ENCODE measurements at places on chromosomes 1 and 21.

GRCh38 chr1:225597926-225598575 lies 54.9 kb downstream of the ENAH start:
- no peak for DNase-seq

- DNase-seq: no peak
These were observed 49.6 kb downstream of the KRTAP19-8 start for GRCh38 chr21:30988706-30989105.

GRCh38 chr1:214426426-214426812 lies 125.0 kb downstream of the PTPN14 start:
- no peak for DNase-seq

DNA sequence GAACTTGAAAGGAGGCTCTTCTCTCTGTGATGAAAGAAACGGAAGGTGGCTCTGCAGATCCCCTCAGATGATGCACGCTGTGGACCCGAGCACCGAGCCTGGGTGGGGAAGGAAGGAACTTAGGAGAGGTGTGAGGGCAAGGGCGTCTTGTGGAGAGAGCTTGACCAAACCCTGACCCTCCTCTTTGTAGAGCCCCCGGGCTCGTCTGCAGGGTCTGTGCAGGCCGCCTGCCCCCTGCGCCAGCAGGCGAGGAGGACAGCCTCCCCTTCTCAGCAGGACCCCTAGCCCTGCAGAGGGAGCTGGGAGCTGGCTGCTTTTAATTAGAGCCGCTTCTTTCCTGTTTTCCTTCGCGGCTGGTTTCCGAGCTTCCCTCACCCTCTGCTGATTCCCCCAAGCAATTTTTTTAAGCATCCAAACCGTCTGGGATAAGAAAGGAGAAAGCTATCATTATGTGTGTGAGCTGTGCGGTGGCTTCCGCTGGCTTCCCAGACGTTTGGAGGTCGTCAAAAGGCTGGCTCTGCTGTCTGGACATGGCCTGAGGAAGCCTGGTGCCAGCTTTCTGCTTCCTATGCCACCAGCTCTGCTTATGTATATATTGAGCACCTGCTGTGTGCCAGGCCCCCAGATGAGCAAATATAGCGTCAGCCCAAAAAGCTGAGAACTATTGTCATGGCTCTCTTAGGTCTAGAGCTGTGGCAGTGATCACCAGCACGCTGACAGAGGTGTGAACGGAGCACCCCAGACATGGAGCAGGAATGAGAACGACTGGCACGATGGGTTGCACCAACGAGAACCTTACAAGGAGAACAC lies 160.2 kb upstream of the IRF2BP2 start:
- DNase-seq: no peak

DNA sequence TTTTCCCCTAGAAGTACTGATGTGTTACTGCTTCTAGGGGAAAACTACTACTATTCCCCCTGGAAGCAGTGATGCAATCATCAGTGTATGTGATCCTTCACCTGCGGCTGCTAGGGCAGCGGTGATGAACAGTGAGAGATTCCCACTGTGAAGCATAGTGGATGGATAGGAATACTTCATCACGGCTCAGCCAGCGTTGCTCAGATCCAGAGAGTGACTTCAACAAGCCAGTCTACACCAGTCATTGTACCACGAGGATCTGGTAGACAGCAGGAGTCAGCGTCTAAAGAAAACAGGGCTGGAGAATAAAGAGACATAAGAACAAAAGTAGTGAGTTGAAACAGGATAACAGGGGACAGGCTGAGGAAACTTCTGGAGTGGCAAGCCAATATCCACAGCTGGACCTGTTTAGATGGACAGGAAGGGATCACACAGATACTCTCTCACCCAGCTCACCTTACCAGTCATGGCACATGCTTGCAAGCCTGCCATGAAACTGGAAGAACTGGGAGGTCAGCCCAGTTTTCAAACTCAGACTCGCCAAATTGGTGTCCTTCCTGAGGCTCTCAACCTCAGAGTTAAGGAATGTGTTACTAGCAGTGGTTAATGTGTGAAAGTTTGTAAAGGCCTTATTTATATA lies 42.4 kb upstream of the LRRC52 start:
- no peak for DNase-seq

- DNase-seq: no peak
These were observed 38.7 kb downstream of the GPR137B start for GRCh38 chr1:236181059-236181458.

DNA sequence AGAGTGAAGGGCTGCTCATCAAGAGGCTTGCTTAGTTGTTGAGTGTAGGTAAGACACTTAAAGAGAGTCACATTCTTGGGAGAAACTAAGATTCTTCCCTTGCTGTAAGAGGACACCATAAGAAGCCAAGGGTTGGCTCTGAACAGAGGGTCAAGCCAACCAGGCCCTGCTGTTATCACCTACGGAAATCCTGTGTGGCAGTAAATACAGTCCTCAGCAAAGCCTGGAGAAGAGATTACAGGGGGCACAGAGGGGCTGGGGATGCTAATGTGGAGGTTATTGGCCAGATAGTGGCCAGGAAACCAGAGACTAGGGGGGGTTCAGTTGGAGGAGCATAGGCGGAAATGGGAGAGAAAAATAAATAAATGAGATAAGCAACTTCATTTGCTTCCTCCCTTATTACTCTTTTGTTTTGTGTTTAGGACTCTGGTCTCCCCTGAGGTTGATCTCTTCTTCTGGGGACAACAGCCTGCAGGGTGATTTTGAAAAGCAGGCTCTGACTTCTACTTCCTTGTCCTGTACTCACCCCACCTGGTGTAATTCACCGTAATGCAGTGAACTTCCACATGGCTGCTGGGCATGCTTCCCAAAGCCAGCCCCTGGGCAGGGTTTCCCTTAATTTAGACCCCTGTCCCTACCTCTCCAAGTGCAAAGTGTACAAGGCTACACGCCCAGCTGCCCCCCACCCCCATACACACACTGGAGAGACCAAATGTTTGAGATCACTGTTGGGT lies 40.9 kb downstream of the MTARC1 start:
- no peak for DNase-seq

DNA sequence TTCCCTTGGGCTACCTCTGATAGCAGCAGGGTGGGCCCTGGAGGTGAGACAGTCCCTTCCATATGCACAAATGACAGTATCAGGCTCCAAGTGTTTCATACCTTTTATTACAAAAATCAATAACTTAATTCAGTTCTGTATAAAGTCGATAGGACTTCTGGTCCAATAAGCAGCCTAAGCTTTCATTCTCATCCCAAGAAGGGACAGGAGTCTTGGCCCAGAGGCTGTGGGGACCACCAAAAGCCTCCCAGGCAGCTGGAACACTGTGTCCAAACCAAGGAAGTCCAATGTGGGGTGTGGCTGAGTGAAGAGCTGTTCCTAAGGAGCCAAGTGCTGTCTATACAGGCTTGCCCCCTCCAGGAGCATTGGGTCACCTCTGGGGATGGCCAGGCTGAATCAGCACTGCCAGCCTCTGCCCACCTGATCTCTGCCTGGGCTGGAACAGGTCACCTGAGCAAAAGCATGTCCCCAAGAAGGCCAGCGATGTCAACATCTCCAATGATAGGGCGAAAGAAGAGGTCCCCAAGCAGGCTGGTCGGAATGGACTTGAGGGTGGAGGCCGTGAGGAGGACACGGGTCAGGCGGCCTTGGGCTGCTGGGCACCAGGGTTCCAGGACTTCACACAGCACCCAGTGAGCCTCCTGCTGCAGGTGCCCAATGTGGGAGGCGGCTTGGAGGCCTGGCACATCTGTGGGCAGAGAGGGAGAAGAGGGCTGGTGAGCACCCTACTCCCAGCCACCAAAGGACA lies 2.2 kb downstream of the NR0B2 start:
- DNase-seq: no peak

GRCh38 chr1:2935184-2935583 lies 86.1 kb upstream of the ACTRT2 start:
- DNase-seq: no peak

- DNase-seq: no peak
These were observed 11.7 kb downstream of the EIF2D start for GRCh38 chr1:206600527-206600926.

DNA sequence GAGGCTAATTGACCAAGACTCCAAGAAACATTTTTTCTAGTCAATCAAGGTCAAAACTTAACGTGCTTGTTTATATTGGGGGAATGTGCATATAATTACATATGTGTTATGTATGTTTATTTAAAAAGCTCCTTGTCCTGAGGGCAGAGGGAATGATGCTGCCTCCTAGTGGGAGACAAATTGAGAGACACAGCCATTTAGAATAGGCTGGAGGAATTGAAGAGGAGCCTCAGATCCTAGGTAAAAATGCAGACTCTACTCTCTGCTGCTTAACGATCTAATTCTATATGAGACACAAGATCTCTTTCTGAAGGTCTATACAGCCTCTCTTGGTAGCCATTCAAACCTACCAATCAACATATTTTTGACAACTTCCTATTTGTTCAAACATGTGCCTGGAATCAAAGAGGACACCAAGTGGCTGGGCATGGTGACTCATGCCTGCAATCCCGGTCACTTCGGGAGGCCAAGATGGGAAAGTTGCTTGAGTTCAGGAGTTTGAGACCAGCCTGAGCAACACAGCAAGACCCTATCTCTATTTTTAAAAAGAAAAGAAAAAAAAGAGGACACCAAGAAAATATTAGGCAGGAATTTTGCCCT lies 136.6 kb upstream of the ZNF648 start:
- DNase-seq: no peak

GRCh38 chr1:234928642-234929041 lies 200.0 kb downstream of the TOMM20 start:
- DNase-seq: no peak

- DNase-seq: no peak
These were observed 953 bp upstream of the NDUFS2 start for GRCh38 chr1:161200992-161201835.

DNA sequence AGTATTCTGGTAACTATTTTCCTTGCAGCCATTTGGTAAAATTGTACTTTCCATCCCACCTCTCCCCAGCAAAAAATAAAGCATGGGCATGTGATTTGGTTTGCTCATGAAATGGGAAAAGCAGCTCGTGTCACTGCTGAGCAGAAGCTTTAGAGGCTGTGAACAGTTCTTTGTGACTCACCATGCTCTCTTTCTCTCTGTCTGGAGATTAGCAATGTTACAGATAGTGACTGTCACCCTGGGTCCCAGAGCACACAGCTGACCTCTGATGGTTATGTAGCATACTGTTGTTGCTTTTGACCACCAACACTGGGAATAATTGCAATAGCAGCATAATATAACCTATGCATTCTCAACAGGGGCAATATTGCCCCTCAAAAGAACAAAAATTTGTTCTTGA lies 70.6 kb downstream of the RGS2 start:
- DNase-seq: no peak

GRCh38 chr1:167165948-167166689 lies 54.6 kb upstream of the POU2F1 start:
- DNase-seq: no peak

DNA sequence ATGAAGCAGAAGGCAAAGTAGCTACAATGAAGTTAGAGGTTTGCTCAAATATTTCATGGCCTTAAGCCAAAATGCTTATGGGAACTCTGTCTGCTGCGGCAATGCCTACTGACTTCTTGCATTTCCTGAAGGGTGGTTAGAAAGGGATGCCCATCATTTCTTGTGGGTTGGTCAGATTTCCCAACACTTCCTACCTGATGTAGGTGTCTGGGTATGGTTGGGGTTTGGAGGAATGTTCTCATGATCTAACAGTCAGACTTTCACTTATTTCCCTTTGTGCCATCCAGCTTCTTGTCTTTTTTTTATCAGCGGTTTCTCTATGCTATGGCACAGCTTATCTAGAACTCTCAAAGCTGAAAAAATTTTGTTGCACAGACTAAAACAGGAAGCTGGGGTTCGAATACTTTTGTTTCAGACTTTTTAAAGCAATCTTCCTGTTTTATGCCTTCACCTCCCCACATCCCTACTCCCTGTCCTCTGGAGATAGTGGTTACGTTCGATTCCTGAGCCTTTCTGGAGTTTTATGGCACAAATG lies 307.7 kb downstream of the USP25 start:
- DNase-seq: no peak

DNA sequence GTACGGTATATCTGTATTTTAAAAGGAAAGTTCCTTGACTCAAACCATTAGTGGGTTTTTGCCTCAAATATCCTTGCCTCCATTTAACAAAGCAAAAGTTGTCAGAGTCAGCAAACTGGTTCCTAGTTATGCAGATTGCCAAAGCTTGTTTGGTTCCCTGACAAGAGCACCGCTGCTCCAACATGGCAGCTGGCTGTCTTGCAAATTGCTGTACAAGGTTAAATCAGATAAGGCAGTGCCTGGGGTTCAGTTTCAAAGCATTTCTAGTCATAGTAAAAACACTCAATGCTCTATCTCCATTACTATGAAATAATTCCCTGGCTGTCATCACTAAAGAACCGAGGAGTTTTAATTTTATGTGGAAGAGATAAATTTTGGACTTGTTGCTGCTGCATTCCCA lies 11.3 kb upstream of the CFAP107 start:
- no peak for DNase-seq

DNA sequence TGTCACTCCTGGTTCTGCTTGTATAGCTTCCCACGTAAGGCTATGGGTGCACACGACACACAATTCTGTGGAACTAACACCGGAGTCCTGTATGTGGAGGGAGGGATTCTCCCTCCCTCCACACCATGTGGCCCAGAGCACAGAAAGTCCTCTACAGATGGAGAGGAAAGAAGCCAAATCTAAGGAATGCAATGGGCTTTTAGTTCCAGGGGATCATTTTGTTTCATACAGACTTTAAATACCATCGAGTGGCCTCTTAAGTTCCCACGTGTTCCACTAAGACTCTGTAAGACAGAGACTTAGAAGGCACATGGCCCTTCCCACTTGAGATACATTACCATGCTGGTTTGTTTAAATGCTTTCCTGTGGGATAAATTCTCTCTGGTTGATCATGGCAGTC lies 156.0 kb downstream of the TGFB2 start:
- no peak for DNase-seq

DNA sequence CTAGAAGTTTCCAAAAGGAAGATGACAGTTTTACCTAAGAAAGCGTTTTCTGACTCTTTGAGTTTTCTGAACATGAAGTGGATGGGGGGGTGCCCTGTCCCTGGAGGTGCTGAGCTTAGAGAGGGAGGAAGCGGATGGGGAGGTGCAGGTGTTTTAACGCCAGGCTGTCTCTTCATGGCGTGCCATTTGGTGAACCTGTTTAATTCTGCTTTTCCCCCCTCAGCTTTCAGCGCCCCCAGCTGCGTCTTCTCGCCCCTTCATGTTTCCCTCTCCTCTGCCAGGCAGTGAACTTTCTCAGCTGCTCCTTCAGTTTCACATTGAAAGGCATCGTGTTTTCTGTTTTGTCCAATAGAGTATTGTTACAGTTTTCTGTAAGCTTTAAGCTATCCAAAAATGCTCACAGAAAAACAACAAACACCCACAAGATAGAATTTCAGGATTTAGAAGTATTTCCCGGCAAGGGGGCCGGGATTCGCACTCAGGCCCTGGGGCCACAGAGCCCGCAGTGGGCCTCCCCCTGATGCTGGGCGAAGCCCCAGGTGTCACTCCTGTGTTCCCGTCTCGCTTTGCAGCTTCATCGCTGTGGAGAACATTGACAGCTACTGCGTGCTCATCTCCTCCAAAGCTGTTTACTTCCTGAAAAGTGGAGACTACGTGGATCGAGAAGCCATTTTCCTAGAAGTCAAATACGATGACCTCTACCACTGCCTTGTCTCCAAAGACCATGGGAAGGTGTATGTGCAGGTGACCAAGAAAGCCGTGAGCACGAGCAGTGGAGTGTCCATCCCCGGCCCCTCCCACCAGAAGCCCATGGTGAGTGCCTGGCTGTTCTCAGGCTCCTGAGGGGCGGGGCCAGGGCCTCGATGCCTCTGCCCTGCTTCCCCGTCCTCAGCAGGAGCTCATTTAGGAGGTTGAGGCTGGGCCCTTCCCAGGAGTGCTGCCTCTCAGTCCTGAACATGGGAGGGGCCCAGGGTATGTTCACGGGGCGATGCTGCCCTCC lies 111.4 kb downstream of the DHRS3 start:
- no peak for DNase-seq

GRCh38 chr1:236064674-236065508 lies at the start of gene NID1:
Gene NID1, minus strand, starts transcription at chr1:236065090. Its CDS starts 11 bp downstream, at chr1:236065079.
- no peak for DNase-seq

GRCh38 chr1:72285074-72285425 lies 2.7 kb upstream of the NEGR1 start:
- no peak for DNase-seq
